Stimulated activated CD8-positive, alpha-beta memory T cell treated with anti-CD3 and anti-CD28 coated beads, Interleukin-7, amount 100 ng/mL, for 48 hours (primary cell): ENCODE measurements at places on chromosomes 6 and 20.

DNA sequence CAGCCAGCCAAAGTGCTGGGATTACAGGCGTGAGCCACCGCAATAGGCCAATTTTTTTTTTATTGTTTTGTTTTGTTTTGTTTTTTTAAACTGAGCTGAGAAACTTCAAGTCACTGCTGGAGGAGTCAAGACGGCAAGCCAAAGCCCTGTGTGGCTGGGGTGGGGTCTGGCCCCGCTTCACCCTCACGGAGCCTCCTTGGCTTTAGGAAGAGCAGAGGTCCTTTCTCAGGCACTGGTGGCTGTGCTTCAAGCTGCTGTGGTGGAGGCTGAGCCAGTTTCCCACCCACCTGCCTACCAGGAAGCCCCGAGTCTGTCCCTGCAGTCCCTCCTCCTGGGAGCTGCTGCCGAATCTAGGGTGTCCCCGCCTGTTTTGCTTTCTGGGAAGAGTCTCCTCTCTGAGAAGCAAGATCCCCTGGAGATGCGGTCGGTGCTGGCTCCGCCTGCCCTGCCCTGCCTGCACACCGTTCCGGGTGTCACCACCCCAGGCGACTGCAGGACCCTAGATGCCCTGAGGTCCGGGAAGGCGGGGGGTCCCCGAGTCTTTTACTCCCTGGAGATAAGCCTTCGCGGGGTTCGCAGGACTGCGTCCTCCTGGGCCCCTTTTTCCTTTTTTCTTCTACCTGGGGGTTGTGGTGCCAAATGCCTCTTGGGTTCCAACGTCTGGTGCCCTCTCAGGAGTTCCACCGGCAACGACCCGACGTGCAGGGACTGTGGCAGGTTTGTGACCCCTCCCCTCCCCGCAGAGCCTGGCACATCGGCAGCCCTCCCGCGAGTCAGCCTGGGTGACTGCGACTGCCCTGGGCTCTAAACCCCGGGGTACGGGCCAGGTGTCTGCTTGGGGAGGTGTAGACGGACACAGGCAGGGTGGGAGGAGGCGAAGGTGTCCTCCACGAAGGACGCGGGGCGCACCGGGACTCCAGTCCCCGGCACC lies 100.7 kb downstream of the TAF4 start:
- DNase-seq, result no peak

DNA sequence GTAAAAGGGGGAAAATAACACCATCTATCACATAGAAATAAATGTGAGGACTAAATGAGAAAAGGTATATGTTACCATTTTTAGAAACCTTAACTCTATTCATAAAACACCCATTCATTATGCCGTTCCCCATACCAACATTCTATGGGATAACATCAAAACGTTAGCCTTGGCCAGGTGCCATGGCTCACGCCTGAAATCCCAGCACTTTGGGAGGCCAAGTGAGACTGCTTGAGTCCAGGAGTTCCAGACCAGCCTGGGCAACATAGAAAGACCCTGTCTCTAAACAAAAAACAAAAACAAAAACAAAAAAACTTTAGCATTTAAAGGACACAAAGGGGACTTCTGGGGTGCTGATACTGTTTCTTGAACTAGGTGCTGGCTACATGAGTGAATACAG lies 1.3 kb downstream of the PIGU start:
- no peak for DNase-seq

GRCh38 chr20:8352486-8352885 lies 220.4 kb downstream of the PLCB1 start:
- no peak for DNase-seq

DNA sequence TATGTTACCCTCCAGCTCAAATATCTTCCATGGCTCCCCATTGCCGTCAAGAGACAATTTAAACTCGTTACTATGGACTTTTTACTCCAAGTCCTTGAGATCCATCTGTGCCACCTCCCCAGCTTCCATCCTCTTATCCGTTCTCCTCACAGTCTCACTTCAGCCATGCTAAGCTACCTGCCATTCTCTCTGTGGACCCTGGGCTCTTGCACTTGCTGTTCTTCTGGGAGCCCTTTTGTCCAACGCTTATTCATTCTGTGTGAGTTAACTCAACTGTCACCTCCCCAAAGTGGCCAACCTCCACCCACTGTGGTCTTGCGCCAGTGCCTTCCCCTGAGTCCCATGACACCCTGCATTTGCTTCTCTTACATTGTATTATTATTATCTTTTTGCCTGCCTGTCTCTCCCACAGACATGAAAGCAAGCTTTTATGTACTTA lies 132.4 kb downstream of the BCAS1 start:
- DNase-seq, result no peak

DNA sequence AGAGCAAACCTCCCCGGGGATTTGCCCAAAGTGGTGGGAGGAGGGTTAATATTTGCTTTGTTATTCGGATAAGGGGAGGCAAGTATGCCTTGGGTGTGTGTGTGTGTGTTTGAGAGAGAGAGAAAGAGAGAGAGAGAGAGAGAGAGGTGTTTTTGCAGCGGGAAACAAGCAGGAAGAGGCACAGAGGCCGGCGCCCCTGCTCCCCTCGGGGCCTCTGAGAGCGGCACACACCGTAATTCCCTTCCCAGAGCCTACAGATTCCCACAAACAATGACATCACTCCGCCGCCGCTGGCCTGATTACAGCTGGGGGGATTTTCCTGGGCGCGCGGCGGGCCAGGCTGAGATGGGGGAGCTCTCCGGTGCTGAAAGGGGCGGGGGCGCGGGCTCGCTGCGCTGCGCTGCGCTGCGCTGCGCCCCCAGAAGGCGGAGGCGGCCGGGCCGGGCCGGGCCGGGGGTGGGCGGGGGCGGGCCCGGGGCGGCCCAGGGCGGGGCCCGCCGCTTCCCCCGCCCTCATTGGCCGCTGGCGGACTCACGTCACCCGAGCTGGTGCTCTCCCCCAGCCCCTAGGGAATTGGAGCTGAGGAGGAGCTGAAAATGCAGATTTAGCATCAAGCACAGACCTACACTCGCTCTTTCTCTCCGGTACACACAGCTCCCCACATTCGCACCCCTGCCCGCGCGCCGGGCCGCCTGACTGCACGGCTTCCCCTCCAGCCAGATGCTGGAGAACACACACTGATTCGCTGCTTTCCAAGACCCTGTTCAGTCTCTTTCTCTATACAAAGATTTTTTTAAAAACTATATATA lies at the start of gene PCSK2:
PCSK2 (plus strand) TSS at position 631 of the 809 bp plus-strand sequence. CDS start 266 bp downstream, outside the sequence.
- no peak for DNase-seq

DNA sequence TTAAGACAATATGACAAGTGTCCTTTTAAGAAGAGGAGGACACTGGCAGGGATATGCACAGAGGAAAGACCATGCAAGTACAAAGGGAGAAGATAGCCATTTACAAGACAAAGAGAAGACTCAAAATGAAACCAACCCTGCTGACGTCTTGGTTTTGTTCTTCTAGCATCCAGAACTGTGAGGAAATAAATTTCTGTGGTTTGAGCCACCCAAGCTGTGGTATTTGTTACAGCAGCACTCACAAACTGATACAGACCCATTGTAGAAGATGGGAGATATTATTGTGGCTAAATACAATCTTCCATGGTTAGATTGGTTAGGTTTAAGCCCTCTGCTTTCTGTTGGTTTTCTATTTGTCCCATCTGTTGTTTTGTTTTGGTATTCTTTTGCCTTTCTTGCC lies 88.6 kb upstream of the SLC35F1 start:
- no peak for DNase-seq

DNA sequence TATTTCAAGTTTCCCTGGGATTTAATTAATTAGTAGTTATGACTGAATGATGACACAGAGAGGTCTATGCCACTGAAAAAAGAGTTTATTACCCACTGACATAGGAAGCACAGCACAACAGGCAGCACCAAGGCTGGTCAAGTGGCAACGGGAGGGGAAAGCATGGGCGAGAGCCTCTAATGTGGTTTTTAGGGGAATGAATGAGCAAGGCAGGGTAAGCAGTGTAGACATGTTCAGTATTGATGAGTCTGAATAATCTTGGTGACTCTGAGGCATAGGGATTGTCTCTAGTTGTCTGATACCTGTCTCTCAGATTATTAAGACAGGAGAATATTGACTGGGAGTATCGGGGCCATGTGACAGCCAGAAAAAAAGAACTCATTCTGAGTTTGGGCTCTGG lies 46.3 kb downstream of the RPP21 start:
- no peak for DNase-seq

GRCh38 chr6:40794586-40794985 lies 207.4 kb upstream of the LRFN2 start:
- no peak for DNase-seq

DNA sequence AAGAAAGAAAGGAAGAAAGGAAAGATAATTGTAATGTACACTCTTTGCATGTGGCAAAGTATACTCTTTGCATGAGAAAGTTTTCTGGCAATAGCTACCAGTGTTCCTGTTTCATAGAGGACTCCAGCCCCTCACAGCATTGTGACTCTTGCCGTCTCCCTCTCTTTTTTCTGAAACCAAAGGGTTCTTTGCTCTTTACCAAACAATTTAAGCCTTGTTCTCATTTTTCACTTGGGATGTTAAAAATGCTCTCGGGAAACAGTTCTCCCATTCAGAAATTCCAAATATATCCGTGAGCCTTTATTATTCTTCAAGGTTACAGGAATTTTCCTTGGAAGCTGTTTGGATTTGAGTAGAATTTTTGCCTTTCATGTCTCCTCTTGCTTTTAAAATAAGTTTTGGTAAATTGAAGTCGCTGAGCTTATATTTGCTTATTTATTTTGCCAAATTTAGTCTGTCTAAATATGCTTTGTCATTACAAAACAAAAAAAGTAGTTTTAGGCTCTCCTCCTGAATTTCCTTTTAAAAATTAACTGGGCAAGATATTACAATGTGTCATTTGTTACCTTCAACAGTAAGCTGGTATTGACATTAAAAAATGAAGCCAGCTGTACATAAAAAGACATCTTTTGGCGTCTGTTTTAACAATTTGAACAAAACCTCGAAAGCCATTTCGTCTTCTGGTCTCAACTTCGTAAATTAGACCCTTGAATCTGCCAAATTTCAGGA lies 103.8 kb upstream of the ARMC2 start:
- no peak for DNase-seq

- DNase-seq, result no peak
Observed at GRCh38 chr6:80003826-80004172, 650 bp upstream of the TTK start.

- DNase-seq, result no peak
Observed at GRCh38 chr6:78062993-78063392, 410.2 kb downstream of the MEI4 start.

GRCh38 chr20:44364068-44364467 lies 8.6 kb downstream of the HNF4A start:
- DNase-seq, result no peak

DNA sequence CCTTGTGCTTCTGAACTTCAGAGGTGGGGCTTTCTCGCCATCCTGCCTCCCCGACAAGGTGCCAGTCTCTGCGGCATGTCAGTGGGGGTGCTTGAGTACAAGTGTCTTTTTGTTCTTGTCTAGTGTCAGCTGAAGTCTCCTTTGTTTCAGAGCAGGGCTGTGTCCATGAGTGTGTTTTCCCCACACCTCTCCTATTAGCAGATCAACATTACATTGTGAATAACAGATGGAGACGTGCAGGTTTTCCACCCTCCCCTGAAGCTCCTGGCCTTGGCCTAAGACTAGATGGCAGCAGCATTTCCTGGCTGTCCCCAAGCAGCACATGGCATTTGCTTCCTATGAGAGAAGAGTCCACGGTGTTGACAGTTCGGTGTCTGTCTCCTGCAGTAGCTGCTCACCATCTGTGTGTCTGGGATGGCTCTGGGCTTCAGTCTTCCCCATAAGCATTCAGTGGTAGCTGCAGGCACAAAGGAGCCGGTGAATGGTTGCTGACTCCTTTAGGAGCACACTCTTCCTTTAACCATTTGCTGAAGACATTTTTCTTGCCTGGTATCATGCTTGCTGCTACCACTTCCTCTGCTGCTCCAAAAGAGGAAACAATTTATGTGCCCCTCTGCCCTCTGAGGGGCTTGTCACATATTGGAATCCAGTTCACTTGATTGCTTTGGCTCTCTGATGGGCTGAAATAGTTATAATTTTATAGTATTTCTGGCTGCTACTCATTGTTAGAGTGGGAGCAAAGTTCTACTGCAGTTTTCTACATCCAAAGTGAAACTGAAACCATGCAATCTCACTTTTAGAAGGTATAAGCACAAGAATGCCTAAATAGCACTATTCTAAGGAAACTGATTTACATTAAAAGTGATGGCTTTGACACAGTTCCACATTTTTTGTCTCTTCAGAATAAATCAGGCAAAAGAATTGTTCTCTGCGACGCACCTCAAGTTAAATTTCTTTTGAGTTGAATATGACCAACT lies 913.0 kb downstream of the C6orf118 start:
- no peak for DNase-seq

DNA sequence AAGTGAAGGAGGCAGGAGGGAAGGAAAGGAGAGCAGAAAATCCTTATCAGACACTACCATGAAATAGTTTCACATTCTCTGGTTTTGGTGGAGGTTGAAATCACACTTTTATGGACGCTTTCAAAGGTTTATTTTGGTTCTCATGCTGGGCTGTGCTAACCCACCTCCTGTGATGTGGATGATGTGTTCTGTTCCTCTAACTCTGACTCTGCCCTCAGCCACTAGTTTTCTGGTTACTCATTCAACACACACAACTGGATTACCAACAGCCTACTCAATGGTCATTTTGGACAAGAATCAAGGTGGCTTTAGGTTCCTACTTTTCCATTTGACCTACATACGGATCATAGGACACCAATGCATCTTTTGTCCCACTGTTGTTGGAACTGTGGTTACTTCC lies 522.1 kb upstream of the BTBD3 start:
- DNase-seq, result no peak

DNA sequence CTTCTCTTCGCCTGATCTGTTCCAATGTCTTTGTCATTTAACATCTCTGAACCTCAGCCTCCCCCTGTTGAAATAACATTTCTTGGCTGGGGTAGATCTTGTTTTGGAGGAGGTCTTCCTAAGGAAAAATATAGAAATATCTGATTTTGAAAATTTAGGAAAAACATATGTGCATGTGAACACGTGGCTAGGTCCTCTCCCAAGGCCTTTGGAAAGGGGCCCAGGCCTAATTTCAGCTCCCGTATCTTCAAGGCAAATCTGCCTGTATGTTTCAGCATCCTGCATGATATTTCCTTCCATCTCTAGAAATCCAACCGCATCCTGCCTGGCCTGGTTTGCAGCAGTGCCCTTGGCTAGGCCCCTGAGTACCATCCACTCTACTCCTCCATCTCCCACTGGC lies 261.2 kb downstream of the PHACTR1 start:
- DNase-seq, result no peak

DNA sequence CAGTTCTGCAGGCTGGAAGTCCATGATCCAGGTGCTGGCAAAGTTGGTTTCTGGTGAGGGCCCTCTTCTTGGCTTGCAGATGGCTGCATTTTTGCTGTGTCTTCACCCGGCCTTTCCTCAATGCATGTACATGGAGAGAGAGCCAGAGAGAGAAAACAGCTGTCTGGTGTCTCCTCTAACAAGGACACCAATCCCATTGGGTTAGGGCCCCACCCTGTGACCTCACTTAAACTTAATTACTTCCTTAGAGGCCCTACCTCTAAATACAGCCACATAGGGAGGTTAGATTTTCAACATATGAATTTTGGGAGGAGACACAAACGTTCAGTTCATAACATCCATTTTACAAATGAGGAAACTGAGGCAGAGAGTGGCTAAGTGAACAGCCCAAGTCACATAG lies 202.4 kb downstream of the ZMYND8 start:
- no peak for DNase-seq

- no peak for DNase-seq
Observed at GRCh38 chr6:8499540-8499939, 64.2 kb upstream of the SLC35B3 start.

GRCh38 chr20:22312744-22313346 lies 271.5 kb downstream of the FOXA2 start:
- DNase-seq, result no peak
